ENCODE measurements at places on chromosomes 13 and 19.

DNA sequence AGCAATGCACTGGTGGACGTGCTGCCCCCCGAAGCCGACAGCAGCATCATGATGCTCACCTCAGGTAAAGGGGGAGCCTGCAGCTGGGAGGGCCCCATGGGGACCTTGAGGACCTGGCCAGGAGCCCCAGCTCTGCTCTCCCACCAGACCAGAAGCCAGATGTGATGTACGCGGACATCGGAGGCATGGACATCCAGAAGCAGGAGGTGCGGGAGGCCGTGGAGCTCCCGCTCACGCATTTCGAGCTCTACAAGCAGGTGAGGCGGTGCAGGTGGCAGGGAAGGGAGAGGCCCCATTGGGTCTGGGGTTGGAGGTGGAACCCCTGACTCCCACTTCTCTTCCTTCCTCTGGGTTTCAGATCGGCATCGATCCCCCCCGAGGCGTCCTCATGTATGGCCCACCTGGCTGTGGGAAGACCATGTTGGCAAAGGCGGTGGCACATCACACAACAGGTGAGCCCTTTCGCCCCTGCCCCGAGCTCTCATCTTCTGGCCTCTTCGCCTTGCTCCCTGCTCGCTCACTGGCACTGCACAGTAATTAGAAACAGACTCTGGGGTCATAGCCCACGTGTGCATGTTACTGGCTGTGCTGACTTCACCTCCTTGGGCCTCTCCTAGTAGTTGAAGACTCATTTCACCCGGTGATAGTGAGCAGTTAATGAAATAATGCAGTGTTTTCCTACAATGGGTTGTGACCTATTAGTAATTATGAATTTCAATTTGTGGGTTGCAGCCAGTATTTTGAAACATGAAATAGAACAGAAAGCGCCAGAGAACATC, 3.6 kb downstream of the PSMC4 start:
- DNase-seq = peak; percentile 26

- DNase-seq = peak; percentile 53
These were observed 210.1 kb downstream of the TBC1D4 start for GRCh38 chr13:75271846-75272245.

GRCh38 chr13:67100730-67101129, 129.4 kb downstream of the PCDH9 start:
- DNase-seq = no peak

DNA sequence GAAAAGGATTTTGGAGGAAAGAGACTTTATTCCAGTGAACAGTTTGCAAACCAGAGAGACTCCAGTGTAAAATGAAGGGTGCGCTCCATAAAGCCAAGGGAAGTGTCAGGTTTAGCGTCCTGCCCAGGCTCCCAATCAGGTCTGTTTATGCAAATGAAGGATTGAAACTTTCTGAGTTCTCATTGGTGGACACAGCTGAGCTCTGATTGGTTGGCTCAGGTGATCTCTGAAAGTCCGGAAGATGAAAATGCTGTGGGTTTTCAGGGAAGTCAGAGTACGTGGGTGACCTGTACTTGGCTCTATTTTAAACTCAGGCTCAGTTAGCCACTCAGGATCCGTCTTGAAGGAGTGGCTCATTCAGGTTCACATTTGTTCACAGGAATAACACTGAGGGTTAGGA, 28.7 kb upstream of the CD33 start:
- no peak for DNase-seq

Measured in GM23248 (cell line).